HFF-Myc (cell line): ENCODE measurements at places on chromosomes 11 and 22.

- DNase-seq = no peak
Measured at GRCh38 chr11:117705866-117706265, 91.2 kb downstream of the DSCAML1 start.

DNA sequence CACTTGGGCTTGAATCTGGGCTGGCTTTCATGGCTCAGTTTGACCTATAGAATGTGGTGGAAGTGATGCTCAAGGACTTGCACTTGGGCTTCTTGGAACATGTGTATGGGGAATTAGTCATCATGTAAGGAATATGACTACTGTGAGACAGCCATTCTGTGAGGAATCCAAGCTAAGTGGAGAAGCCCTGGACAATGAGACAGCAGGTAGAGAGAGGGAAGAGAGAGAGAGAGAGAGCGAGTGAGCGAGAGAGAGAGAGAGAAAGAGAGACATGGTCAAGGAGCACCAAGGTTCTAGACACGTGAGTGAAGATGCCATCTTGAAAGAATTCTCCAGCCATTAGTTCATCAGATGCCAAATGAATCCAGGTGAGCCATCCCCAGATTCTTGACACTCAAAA lies 261.6 kb upstream of the SORL1-AS1 start:
- DNase-seq = no peak

GRCh38 chr22:42763965-42764480 lies 43.4 kb upstream of the A4GALT start:
- DNase-seq = no peak

DNA sequence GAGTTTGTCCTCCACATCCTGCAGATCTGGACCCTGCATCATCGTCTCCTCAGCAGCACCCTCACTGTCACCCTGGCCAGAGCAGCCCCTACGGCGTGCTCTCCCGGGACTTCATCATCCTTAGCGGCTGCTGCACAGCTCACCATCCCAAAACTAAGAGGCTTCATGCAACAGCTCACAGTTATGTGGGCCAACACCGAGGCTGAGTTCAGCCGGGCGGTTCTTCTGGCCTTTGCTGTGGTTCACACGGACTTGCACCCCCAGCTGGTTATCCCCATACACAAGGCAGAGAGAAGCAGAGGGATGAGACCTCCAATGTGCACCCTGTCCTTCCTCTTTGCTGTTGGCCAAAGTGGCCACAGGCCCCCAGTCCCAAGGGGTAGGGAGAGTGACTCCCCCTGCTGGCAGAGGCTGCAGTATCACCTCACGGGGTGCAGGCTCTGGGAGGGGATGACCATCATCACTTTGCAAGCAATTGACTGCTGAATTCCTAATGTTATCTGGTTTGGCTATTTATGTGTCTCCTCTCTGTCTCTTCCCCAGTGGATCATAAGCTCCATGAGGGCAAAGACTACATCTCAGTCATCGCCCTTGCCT lies 276.8 kb downstream of the BRD1 start:
- DNase-seq = no peak

- DNase-seq = peak; percentile 78
Measured at GRCh38 chr22:47328550-47329243, 566.2 kb downstream of the TBC1D22A start.

DNA sequence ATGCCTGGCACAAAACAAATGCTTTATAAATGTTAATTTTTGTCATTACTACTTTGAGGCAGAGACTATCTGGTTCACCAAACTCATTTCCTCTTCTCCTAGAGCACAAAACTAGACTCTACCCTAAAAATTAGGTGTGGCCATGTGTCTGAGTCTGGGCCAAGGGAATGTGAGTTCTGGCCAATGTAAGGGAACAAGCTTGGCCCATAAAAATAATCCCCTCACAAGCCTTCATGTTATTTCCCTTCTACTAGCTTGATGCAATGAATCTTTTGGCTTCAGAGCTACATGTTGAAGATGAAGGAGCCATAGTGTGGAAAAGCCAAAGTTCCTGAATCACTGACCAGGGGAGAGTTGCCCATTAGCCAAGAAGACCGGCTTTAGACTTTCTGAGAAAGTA lies 406.5 kb upstream of the CCDC90B start:
- no peak for DNase-seq
